HCEC 1CT (cell line): ENCODE measurements at places on chromosomes 7 and 10.

DNA sequence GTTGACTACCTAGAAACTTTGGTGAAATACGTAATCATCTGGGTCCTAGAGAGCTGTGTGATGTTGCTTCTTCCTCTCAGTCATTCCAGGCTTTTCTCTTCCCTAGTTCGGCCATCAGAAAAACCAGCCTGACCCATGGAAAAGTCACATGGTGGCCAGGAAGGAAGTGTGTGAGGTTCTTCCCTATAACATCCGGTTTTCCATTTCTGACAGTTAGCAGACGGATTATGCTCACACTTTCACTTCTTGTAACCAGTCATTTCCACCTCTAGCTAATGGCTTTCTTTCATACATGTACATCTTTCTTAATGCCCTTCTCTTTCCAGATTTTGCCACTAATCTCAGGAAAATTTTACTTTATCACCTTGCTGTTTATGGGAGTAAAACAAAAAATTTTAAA, 110.0 kb upstream of the GLCCI1 start:
- no peak for DNase-seq

GRCh38 chr7:44621034-44621749, 14.8 kb downstream of the OGDH start:
- DNase-seq: peak; percentile 78

GRCh38 chr10:16510843-16511242, 10.8 kb downstream of the C1QL3 start:
- no peak for DNase-seq

GRCh38 chr7:101614098-101614938, 14.8 kb downstream of the MYL10 start:
- DNase-seq: no peak

- peak; percentile 48 for DNase-seq
Observed at GRCh38 chr7:39825401-39825980, 124.6 kb upstream of the CDK13 start.

DNA sequence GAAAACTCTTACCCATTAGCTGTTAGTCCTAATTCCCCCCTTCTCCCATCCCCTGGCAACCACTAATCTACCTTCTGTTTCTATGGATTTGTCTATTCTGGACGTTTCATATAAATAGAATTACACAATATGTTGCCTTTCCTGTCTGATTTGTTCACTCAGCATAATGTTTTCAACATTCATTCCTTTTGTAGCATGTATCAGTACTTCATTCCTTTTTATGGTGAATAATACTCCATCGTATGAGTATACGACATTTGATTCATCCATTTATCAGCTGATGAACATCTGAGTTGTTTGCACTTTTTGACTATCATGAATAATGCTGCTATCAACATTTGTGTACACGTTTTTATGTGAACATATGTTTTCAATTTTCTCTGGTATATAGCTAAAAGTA, 4.4 kb upstream of the FRAT1 start:
- peak; percentile 67 for DNase-seq

DNA sequence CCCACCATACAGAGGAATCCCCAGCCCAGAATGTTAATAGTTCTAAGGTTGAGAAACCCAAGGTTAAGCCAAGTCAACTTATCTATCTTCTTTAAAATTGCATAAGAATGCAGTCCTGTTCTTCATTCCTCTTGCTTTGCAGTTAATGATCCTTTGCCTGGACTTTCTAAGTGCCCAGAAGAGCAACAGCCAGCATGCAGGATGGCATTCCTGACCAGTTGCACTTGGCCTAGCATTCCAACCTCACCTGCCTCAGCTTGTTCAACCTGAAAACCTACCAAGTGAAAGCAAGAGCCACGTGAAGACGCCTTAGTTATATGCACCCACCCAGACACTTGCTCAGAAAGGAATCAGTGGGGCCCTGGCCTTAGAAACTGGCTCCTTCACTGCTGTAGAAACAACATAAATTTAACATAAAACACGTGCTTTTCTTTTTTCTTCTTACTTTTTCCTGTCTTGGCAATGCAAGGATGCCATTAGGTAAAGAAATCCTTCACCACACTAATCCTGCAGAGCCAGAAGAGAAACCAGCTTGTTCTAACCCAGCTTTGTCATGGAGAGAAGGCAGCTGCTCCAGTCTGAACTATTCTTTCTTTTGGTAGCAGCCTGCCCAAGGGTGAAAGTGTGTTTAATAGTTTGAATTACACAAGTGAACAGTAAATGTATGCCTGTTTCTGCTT, 25.0 kb downstream of the EGFR start:
- no peak for DNase-seq

GRCh38 chr7:26398756-26399509, 107.3 kb downstream of the SNX10 start:
- no peak for DNase-seq

DNA sequence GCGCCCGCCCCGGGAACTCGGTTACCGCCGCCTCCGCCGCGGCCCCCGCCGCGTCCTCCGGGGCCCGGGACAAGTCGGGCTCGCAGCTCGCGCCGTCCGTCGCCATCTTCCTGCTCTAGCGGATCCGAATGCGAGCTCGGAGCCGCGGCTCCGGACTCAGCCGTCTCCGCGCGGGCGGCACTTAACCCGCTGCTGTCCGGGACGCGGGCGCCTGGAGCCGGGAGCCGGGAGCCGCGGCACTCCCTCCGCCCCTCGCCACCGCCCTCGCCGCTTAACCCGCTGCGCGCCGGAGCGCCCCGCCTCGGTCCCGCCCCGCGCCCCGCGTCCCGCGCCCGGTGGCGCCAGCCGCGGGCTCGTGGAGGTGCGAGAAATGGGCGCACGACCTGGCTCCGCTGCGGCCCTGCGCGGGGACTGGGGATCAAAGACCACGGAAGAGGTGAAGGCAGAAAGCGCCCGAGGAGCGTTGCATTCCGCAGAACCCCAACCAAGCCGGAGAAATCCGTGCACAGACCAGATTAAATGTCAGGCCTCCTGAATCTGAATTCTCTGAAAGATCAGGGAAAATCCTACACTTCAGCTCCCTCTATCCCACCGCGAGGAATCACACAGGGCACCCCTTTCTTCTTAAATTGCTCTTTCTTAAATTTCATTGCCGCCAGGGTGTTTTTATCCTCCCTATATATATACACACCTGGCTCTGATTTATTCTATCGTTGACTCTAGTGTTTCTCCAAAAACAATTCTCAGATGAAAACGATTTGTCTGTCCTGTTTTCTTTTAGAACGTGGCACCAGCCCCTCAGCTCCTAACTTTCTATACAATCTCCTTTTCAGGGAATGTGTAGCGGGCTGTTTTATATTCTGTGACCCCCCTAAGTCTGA, at the start of gene CTTNBP2:
CTTNBP2 (minus strand) TSS at position 132 of the 881 bp plus-strand sequence; CDS start at position 106, 26 bp downstream.
- DNase-seq: peak; percentile 47

- DNase-seq: no peak
Observed at GRCh38 chr7:158432369-158433341, 155.0 kb downstream of the PTPRN2 start.

GRCh38 chr10:48700071-48700470, 15.4 kb downstream of the WDFY4 start:
- no peak for DNase-seq

DNA sequence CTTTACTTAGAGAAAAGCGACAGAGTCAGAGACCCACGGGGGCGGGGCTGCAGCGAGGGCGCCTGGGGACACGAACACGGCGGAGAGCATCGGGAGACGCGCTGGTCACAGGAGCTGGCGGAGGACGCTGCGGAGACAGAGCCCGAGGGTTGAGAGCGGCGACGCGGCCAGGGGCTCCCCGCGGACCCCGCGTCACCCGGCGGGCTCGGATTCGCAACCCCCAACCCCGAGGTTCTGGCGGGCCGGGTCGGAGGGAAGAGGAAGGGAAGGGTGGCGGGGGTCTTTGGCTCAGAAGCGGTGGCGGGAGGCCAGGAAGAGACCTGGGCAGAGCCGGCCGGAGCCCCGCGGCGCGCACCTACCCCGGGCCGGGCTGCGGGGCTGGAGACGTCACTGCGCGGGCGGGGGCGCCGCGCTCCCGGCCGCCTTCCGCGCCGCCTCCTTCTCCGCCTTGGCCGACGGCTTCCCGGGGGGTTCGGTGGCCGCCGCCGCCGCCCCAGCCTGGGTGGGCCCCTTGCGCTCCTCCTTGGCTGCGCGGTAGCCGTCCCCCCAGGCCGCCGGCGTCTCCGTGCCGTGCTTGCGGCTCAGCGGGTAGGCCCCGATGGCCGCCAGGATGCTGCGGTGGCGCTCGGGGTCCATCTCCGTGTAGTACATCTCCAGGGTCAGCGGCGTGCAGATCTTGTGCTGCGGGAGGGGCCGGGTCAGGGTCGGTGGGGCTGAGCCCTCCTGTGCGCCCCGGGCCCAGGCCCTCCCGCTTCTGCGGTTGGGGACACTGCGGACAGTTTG, 11.1 kb downstream of the CALY start:
- DNase-seq: no peak

- DNase-seq: no peak
Observed at GRCh38 chr10:69499726-69500689, 48.7 kb downstream of the TSPAN15 start.

DNA sequence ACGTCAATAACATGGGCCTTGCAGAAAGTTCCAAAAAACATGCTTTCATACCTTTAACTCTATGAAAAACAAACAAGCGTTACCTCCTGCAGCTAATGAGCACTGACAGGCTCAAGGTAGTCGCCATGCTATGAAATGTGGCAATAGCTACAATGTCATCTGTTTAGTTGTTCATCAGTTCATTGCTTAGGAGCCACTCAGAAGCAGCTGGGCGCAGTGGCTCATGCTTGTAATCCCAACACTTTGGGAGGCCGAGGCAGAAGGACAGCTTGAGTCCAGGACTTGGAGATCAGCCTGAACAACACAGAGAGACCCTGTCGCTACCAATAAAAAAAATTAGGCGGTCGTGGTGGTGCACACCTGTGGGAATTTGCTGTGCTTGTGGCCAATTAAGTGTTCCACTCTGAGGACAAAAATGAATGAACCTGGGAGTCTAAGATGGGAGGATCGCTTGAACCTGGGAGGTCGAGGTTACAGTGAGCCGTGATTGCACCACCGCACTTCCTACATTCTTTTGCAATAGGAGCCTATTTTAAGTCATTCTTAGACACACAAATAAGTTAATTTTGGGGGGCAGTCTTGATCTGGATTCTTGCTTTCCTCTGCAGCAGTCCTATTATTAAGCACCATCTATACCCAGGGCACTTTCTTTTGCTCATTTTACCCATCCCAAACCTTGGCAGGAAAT, 276.2 kb upstream of the KLF14 start:
- no peak for DNase-seq

- DNase-seq: no peak
Observed at GRCh38 chr7:1455241-1455939, 3.9 kb downstream of the MICALL2 start.

- DNase-seq: peak; percentile 39
Observed at GRCh38 chr10:71260622-71261325, 48.4 kb downstream of the UNC5B start.

GRCh38 chr10:77297393-77297739, 340.2 kb downstream of the KCNMA1 start:
- DNase-seq: peak; percentile 79

DNA sequence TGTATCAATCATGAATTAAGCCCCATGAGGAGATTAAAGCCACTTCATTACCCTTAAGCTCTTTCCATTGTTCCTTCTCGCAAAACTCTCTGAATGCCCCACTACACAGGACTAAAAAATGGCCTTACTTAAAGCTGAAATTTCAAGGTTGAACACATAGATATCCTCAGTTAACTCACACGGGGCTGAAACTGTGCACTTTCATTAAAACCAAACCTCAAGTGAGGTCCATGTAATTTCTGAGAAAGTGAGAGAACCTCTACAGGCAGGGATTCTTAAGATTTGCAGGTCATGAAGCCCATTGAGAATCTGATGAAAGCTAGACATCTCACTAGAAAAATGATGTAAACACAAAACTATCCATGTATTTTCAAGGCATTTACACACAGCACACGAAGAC, 15.9 kb downstream of the DENND11 start:
- no peak for DNase-seq

- DNase-seq: no peak
Observed at GRCh38 chr7:116736927-116737715, 65.1 kb downstream of the MET start.

DNA sequence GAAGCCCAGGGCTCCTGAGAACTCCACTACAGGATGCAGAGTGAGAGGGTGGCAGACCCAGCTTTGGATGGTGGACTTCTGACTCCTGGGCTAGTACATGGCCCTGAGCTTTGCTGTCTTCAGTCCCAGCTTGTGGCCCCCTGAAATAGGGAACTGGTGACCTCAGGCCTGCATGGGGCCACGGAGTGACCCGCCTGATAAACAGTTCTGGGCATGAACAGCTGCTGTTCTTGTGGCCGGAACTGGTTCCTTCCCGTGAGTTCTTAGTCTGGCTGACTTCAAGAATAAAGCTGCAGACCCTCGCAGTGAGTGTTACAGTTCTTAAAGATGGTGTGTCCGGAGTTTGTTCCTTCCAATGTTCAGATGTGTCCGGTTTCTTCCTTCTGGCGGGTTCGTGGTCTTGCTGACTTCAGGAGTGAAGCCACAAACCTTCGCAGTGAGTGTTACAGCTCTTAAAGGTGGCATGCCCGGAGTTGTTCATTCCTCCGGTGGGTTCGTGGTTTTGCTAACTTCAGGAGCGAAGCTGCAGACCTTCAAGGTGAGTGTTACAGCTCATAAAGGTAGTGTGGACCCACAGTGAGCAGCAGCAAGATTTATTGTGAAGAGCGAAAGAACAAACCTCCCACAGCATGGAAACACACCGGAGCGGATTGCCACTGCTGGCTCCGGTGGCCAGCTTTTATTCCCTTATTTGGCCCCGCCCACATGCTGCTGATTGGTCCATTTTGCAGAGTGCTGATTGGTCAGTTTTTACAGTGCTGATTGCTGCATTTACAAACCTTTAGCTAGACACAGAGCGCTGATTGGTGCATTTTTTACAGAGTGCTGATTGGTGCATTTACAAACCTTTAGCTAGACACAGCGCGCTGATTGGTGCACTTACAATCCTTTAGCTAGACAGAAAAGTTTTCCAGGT, 268.0 kb downstream of the ZEB1 start:
- no peak for DNase-seq

- DNase-seq: no peak
Observed at GRCh38 chr10:132497063-132497680, 40.4 kb upstream of the INPP5A start.

DNA sequence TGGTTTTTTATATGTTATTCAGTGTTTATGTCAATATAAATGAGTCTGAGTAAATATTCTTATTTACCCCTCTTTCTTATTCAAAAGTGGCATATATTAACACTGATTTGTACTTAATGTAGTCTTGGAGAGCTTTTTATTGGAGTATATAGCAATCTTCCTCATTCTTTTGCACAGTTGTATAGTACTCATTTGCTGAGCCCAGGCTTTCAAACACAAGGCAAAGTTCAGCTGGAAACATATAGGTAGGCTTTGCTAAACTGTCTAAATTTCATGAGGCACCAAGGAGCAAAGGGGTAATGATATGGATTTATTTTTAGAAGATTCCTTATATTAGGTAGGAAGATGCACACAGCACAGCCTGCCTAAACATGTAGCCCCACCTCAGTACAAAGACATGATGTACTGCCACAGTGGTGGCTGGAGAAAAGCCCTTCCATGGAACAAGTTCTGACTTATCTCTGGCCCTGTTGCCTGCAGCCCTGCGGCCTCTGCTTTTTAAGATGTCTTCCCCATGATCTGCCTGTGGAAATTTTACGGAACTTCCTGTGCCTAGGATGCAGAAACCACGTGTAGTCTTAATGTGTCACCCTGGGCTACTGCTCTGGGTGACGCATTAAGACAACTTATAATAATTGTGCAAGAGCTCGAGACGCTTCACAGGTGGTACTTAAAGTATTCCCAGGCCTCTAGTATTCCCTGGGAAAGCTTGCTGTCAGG, 9.6 kb upstream of the PDCD4 start:
- DNase-seq: no peak

GRCh38 chr7:132239422-132239994, 336.8 kb downstream of the PLXNA4 start:
- DNase-seq: no peak

- peak; percentile 90 for DNase-seq
Observed at GRCh38 chr7:3272691-3273141, 28.3 kb upstream of the SDK1 start.
